ENCODE measurements at places on chromosomes 13 and 19. TPM values are rescaled to one million over a fixed set of nuclear protein-coding genes. Genes with fewer than 3 reads are reported as not detected.

- no peak for DNase-seq
These were observed 1.0 kb downstream of the USE1 start for GRCh38 chr19:17216058-17216670.

GRCh38 chr13:112325142-112325808 lies 50.9 kb upstream of the SPACA7 start:
- no peak for DNase-seq

DNA sequence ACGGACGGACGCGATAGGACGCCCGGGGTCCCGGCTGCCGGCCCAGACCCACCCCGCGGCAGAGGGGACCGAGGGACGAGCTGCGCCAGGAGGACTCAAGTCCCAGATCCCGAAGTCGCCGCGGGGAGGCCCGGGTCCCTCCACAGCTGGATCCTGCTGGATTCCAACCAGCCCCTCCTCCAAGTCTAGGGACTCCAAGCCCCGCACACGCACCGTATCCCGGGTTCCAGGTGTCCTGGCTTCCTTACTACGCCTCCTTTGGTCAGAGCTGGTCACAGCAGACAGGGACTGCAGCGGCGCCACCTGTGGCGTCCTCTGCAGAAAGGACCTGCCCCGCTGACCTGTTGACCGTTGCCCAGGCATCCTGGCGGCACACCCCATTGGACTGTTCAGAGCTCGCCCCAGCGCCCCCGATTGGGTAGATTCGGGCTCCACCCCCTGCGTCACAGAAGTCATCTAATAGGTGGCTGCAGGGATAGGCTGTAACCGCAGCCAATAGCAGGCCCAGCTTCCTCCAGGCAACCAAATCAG lies 29.0 kb upstream of the ZNF709 start:
- DNase-seq = no peak

DNA sequence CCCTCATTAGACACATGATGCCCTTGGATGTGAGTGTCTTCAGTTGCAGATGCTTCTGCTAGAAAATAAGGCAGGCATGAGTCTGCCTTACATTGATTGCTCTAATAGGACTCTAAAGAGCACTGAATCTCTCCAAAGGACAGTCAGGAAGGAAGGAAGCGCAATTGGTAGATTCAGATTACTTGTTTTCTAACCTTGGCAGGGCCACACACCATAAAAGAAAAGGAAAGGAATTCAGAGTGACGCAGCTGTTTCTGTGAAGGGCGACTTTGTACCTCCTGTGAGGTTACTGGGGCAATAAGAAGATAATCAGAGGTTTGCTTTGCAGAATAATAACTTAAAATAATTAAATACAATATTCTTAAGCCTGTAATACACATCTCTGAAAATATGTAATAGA lies 48.0 kb downstream of the FRY start:
- no peak for DNase-seq

Gene ZNF439
- total RNA-seq = 2.4 TPM

Gene CCDC122
- total RNA-seq = 5.4 TPM

GRCh38 chr19:49408816-49409440 lies 14.3 kb downstream of the PTH2 start:
- DNase-seq = no peak

Gene ZNF799
- total RNA-seq = 6.1 TPM

Gene ZNF320
- 9.3 TPM for total RNA-seq

Gene CFAP97D2
- total RNA-seq = not detected

Gene DOCK6
- 95.3 TPM for total RNA-seq

- no peak for DNase-seq
These were observed 1170.4 kb downstream of the EFNB2 start for GRCh38 chr13:105365021-105365550.

Gene ADGRE2
- 0.09 TPM for total RNA-seq

DNA sequence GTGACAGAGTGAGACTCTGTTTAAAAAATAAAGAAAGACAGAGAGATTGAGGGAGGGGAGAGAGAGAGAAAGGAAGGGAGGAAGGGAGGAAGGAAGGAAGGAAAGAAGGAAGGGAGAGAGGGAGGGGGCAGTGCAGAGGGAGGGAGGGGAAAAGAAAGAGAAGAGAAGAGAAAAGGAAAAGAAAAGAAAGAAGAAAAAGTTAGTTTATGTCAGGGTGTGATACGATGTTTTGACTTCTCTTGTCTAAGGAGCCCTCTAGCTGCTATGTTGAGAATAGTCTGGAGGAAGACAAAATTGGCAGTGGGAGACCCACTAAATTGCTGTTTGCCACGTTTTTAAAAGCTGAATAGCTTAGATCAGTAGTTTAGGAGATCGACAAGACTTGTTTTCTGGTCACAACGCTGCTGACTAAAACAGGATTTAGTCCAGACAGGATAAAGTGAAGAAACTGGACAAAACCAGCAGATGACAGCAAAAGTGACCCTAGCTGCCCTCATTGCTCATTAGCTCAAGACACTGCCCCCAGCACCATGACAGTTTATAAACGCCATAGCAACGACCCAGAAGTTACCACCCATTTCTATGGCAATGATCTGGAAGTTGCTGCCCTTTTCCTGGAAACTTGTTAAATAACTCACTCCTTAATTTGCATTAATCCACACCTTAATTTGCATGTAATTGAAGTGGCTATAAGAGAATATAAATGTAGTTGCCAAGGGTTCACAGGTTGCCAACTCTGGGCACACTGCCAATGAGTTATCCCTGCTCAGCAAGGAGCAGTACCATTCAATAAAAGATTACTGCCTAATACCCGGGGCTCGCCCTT lies 11.1 kb downstream of the TEX101 start:
- DNase-seq = peak; percentile 38

Gene PLPP2
- total RNA-seq = 14.3 TPM

DNA sequence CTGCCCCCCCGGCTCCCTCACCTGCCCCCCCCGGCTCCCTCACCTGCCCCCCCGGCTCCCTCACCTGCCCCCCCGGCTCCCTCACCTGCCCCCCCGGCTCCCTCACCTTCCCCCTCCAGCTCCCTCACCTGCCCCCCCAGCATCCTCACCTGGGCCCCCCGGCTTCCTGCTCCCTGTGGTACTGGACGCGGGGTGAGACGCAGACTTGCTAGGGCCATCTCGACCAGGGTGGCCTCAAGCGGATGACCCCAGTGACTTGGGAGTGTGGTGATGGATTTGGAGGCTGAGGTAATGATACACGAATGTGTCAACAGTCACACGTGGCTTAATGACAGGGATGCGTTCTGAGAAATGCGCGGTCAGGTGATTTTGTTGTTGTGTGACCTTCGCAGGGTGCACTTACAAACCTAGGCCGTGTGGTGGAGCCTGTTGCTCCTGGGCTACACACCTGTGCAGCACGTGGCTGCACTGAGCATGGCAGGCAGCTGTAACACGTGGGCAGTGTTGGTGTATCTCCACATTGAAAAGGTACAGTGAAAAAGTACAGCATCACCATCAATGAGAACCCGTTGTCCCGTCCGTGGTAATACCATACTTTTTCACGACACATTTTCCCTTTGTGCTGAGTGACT lies 197.8 kb downstream of the TEX29 start:
- DNase-seq = no peak

Gene FOXA3
- 0.14 TPM for total RNA-seq

Gene GRIN2D
- 0.79 TPM for total RNA-seq

Data from dermis blood vessel endothelial cell (primary cell).